ENCODE measurements at places on chromosomes 5 and 9.

DNA sequence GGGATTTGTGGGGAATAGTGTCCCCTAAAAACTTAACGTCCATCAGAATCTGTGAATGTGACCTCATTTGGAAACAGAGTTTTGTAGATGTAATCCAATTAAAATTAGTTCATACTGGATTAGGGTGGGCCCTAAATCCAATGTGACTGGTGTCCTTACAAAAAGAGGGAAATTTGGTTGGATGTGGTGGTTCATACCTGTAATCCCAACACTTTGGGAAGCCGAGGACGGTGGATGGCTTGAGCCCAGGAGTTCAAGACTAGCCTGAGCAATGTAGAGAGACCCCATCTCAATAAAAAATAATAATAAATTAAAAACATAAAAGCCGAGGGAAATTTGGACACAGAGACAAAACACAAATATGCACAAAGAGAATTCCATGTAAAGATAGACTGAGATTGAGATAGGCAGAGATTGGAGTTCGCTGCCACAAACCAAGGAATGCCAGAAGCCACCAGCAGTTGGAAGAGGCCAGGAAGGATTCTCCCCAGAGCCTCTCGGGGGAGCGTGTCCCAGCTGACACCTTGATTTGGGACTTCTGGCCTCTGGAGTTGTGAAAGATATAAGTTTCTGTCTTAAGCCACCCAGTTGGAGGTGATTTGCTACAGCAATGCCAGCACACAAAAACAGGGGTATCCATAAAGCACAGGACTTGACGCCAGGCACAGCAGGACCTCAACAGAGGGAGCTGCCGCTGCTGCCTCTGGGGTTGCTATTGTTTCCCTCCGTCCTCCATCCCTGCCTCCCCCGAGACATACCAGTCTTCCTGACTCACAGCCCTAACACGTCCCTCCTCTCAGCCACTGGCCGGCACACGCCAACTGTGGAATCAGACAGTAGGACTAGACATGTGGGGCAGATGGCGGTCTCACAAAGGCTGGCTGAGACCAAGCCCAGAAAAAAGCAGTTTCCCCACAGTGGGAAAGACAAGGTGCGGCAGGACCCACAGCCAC is 73.8 kb upstream of the IL17B start:
- no peak for DNase-seq

DNA sequence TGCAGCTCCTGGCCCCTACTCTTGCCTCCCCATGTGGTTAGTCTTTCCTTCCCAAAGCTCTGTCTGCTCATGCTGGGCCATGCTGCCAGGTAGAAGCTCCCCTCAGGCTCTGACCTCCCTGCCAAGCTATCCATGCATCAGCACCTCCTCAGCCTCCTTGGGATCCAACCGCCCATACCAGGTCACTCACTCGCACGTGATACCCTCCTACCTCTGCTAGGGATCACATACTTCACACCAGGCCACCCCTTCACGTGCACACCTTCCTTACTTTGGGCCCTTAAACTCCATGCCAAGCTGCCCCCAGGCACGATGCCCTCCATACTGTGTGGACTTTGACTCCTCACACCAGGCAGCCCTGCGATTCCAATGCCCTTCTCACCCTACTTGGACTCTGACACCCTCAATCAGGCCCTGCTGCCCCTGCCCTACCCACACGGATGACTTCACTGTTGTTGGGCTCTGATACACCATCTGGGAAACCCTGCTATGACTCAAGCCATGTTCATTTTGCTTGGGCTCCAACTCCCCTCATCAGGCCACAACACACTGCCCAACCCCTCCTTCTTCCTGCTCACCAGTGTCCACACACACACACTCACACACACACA is 34.1 kb downstream of the ZNF483 start:
- no peak for DNase-seq

DNA sequence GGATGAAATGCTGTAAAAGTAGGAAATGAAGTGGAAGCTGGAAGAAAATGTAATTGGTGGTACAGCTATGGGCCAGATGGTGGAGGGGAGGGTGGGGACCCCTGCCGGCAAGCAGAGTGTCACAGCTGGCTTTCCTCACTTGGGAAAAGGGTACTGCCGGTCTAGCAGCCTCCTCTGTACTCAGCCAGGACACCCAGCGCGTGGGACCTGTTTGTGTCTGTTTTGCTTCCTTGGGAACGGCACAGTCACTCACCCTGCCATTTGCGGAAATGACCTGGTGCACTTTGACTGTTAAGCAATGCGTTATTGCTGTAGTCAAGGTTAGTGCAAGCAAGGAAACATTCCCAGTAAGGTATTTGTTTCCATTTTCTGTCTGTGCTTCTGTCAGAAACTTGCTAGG is 10.1 kb downstream of the TMEM252 start:
- no peak for DNase-seq

DNA sequence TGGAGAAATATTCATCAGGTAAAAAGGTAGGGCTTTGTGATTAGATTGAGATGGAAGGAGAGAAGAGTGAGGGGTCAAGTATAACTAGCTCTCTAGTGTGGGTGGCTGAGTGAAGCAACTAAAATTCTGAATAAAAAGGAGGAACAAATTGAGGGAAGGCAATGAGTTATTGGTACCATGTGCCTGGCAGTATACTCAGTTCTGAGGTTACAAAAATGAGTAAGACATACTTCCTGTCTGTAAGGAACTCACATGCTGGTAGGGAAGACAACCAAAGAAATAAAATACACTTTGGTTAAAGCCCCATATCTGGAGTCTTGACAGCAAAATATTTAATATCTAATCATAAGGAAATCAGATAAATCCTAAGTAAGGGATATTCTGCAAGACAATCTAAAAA is 476.8 kb upstream of the C9orf72 start:
- no peak for DNase-seq

DNA sequence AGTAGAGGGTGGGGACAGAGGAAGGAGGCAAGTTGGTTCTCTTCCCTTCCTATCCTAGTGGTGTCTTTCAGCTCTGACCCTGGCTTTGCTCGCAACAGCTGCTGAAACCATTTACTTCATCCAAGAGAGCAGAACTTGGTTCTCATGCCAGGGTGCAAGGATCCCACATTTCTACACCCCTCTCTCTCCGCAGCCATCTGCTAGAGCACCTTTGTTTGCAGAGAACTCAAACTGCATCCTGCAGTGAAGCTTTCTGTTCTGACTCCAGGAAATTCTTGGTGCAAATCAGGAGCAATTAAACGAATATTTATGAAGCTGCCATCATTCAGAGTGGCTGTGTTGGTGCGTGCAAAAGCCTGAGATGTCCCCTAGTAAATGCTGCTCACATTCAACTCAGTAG is 31.9 kb downstream of the NEUROG1 start:
- no peak for DNase-seq

DNA sequence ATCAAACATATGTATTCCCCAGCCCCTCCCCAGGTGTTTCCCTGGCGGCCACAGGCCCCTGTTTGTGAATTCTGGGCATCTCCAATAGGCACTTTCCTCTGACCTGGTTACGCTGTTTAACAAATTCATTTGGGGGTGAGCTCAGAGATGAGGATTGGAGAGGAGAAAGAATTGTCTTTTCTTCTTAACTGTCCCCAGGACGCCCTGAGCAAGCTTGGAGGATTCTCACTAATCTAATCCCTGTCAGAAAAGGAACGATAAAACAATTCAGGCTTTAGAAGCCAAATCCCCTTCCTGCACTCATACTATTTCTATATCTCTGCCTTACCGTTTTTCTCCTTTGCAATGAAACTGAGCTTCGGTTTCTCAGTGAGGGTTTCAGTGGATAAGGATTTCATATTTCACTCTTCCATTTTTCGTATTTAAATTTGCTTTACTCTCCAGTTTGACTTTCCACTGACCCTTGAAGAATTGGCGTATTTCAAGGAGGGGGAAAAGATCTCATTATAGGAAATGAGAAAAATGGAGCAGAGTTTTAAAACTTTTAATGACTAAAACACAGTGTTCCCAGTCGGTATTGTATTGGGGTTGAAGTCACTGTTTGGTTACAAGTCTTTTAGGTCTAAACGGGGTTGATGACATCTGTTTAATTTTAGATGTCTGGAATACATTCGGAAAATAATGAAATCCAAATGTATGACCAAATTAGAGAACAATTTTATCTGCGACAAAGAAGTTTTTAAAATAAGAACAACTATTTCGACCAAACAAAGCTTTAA is 180.1 kb downstream of the MACROH2A1 start:
- no peak for DNase-seq

DNA sequence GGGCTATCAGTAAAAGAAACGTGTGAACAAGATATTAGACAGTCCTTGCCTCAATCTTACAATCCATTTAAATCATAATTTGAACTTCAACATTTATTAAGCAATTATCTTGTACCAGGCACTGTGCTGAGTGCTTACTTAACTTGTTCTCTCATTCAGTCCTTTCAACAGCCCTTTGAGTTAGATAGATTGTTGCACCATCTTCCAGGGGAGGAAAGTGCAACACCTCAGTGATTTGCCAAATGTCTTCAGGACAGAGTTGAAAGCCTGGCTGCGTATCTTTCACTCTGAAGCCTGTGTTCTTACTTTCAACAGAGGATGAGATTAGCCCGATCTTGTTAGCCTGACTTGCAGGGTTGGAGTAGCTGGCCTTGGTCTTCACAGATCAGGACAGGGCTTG is 34.2 kb upstream of the SUB1 start:
- no peak for DNase-seq

- no peak for DNase-seq
These were observed 285.6 kb downstream of the PRR16 start for GRCh38 chr5:120749737-120750136.

GRCh38 chr5:15983392-15983791 is 196.2 kb downstream of the MARCHF11 start:
- no peak for DNase-seq

DNA sequence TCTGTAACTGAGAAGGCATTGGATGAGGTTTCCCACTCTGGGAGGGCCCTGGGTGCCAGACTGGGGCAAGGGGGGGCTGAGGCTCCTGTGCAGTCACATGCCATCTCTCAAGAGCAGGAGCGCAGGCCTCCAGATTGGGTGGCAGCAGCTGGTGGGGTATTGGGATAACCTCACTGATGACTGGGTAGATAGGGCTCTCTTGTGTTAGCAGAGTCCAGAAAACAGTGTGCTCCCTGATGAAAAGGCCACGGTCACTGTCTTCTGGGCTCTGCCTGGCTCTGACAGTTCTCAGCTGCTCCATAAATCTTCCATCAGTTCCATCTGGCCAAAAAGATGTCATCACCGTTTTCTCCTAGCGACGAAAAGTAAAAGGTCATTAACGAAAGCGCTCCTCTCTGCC is 21.8 kb upstream of the NKX2-5 start:
- no peak for DNase-seq

- DNase-seq = no peak
These were observed 7.0 kb upstream of the CD74 start for GRCh38 chr5:150419630-150420270.

- DNase-seq = no peak
These were observed 114.3 kb downstream of the SLC1A3 start for GRCh38 chr5:36720688-36721087.

- DNase-seq = no peak
These were observed 52.2 kb upstream of the KCNMB1 start for GRCh38 chr5:170441393-170441784.

GRCh38 chr5:135171336-135171735 is 137.3 kb upstream of the PITX1 start:
- DNase-seq = no peak

GRCh38 chr5:107389775-107390148 is 281.0 kb downstream of the EFNA5 start:
- no peak for DNase-seq

GRCh38 chr5:1141834-1142233 is 30.0 kb upstream of the SLC12A7 start:
- DNase-seq = no peak

- no peak for DNase-seq
These were observed 131.7 kb downstream of the DAB2IP start for GRCh38 chr9:121783111-121783510.

DNA sequence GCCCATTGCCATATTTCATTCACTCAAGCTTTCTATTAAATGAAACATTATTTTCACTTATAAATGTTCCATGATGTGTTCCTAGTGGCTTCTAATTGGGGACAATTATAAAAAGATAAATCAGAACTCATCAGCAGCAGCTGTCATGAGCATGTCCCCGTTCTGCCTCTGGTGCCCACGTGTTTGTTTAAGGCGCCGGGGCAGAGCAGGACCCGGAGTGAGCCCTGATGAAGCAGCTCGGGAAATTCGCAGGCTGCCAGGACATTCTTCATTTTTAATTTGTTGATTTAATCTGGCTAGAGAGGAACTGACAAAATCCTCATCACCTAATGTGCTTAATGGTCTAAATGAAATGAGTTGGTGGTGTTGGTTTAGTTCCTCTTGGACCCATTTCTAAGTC is 475.0 kb downstream of the CTNND2 start:
- DNase-seq = no peak
